Amniotic epithelial cell (primary cell): ENCODE measurements at places on chromosomes 13 and 19.

DNA sequence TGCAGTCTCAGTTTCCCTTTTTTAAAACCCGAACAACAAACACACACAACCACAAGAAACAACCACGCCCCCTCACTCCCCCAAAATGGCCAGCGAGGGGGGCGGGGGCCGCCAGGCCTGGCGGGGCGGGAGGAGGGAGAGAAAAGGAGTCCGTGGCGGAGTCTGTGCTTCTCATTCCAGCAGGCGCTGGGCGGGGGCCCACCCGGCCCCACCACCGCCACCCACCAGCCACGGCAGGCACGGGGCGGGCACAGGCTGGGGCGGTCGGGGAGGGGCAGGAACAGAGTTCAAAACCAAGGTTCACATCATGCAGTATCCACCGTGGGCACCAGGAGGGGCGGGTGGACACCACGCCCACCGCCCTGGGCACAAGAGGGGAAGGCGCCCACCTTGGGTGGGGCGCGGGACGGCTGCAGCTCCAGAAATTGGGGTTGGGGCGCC lies 12.9 kb downstream of the DPF1 start:
- DNase-seq: no peak

DNA sequence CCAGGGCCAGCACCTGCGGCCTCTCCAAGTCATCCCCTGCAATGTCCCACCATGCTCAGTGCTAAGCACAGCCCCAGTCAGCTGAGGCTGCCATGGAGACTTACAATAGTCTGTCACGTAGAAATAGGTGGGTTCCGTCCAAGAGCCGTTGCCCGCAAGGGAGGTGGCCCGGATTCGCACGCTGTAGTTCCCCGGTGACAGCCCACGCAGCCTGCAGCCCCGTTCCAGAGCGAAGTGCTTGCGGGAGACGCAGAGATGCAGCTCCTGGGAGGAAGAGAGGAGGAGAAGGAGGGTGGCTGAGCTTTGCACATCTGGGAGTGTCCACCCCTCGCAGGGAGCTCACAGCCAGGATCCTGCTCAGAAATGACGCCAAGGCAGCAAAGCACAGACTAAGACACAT lies 62.6 kb downstream of the ZNF557 start:
- DNase-seq: no peak

DNA sequence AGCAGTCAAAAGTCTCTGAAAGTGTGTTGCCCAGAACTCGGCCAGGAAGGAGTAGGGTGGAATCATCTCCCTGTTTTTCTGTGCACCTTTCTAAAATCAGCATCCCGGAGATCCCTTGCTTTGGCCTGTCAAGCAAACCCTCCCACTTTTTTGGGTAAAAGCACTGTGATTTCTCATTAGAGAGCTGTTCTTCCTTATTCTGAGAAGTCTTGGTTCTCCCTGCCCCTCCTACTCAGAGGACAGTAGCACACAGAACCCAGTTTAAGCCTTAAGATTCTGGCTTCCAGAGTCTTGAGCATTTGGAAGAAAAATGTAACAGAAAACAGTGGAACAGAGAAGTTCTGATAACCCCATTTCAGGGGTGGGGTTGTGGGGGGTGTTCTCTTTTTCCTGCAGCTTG lies 52.6 kb upstream of the KATNAL1 start:
- DNase-seq: no peak

DNA sequence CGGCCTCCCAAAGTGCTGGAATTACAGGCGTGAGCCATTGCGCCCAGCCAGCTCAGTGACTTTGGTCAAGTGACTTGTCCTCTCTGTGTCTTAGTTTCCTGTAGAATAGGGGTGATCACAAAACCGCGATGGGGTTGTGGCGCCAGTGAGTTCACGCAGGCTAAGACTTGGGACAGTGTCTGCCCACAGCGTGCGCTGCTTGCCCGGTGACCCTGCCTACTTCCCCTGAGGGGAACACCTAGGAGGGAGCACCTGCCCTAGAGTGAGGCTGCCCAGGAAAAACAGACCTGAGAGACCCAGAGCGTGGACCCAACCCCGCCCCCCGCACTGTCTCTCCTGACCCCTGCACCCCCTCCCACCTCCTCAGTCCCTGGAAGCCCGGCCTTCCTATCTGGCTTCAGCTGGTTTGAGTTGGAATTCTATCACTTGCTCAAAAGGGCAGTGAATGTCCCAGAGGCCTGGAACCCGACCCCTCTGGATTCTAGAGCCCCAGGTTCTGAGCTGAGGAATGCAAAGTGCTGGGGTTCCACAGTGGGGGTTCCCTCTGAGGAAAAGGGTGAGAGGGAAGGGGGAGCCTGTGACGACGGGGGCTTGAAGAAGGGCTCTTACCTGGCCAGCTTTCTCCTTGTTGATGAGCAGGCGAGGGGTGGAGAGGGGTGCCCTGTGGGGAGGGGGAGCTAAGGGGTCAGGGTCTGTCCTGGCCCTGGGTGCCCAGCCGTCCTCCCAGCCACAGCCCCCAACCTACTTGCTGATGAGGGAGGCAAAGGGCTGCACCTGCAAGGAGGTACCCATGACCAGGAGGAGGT lies 2.2 kb upstream of the RINL start:
- DNase-seq: no peak

GRCh38 chr13:110536006-110536693 lies 25.4 kb downstream of the RAB20 start:
- no peak for DNase-seq

DNA sequence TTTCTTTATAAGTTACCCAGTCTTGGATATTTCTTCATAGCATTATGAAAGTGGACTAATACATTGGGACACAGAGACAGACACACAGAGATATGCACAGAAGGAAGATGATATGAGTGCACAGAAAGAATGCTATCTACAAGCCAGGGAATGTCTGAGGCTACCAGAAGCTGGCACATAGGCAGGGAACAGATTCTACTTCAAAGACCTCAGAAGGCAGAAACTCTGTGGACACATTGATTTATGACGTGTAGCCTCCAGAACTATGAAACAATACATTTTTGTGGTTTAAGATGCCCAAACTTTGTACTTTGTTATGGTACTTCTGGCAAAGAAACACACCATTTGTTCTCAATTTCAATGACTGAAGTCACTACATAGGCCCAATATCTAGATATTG lies 556.7 kb downstream of the PCDH9 start:
- peak; percentile 99 for DNase-seq

GRCh38 chr13:49302222-49302621 lies 54.5 kb downstream of the CDADC1 start:
- no peak for DNase-seq

DNA sequence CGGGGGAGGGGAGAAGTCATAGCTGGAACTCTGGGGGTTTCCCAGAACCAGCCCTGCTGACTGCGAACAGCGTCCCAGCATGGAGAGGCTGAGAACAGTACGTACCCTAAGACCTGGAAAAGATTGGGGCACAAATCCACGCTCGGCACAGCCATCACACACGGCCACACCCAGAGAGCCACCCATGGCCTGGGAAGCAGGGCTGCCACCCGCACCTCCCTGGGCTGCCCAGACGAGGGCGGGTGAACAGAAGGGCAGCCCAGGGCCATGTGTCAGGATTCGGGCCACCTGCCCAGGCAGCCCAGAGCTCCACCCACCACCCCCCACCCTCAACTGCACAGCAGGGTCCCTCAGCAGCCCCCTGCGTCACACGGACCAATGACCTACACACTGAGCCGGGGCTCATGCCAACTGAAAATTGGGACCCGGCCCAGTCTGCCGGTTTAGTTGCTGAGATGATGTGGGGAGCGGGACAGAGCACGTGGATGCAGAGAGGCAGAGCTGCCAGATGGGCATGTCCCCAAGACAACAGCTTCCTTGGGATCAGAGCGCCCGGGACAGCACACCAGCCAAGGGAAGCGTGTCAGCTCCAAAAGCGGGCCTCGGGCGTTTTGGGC lies 8.5 kb downstream of the UBXN6 start:
- DNase-seq: no peak

GRCh38 chr19:40594255-40594654 lies 6.9 kb upstream of the LTBP4 start:
- DNase-seq: no peak

GRCh38 chr13:95100525-95101433 lies 200.5 kb downstream of the ABCC4 start:
- peak; percentile 62 for DNase-seq

DNA sequence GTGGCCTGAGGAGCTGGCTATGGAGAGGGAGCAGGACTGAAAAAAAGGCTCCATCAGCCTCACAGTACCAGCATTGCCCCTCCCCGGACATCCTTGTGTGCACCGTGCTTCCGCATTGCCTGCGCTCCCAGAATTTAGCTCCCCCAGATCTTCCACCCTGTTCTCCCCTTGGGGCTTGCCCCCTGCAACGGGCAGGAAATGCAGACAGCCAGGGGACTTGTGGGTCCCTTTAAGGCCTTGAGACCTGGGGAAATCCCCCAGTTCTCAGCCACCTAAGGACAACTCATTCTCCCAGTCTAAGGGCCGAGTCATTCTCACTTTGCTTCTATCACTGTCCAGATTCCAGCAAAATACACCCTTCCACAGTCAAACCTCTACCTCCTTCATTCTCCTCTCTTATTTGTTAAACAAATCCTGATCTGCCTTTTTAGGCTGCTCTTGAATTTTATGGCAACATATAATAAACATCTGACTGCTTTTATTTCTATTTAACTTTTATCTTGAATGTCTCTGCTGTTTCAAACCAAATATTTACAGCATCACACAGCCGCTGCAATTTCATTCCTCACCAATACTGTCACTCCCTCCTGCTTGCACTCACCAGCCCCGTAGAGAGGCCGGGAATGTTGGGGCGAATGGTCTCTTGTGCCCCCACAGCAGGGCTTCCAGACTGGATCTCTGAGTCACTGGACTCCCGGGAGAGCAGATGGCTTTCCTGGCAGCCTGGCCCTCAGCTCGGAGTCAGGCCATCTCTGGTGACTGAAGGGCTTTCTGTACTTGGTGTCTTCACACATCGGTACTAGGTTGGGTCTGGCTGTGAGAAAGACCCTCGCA lies 221.9 kb downstream of the TSHZ3 start:
- DNase-seq: peak; percentile 85

- no peak for DNase-seq
Observed at GRCh38 chr13:76239031-76239680, 603.0 kb downstream of the LMO7 start.

DNA sequence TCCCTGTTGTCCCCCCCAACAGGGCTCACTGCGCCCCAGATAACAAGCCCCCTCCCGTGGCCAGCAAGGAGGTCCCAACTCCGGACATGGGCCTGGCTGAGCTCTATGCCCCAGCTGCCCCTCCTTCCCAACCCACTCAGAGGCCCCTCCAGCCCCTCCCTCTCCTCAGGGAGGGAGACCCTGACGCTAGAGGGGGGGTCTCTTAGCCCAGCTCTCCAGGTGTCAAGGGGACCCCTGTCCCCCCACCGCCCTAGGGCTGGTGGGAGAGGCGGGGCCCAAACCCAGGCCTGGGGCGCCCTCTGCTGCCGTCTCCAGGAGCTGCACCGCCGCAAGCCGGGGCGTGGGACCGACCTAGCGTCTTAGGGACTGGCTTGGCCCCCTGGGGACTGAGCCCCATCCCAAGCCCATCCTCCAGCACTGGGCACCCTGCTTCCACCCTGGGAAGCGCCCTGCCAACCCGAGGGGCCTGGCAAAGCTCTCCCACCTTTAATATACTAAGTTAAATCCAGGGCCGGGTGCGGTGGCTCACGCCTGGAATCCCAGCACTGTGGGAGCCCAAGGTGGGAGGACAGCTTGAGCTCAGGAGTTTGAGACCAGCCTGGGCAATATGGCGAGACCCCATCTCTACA lies 1.4 kb downstream of the GRIN3B start:
- DNase-seq: no peak

DNA sequence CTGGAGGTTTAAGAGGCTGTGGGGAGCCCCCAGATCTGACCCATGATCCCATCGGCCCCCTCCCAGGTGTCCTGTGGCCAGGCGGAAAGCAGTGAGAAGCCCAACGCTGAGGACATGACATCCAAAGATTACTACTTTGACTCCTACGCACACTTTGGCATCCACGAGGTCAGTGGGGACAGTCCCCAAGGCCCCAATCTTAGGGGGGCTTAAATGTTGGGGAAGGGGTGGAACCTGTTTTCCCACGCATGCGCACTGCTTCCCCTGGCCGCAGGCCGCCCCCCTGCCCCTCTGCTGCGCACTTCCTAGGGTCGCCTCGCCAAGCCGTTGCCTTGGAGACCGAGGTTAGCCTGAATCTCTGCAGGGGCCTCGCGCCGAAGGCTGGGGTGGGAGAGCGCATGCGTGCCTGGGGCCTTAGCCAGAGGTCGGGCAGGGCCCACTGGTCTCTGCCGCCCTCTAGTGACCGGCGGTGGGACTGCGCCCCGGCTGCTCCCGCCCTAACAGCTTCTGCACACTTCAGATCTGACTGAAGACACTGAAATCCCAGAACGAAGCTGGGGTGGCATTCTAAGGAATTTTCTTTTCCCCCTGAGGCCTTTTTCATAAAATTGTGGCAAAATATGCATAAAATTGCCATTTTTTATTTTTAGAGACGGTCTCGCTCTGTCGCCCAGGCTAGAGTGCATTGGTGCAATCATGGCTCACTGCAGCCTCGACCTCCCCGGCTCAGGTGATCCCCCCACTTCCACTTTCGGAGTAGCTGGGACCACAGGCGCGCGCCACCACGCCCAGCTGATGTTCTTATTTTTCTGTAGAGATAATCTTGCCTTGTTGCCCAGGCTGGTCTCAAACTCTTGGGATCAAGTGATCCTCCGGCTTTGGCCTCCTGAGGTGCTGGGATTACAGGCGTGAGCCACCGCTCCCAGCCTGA lies 3.6 kb downstream of the PRMT1 start:
- DNase-seq: peak; percentile 67
